ENCODE measurements at places on chromosomes 11 and 22. TPM values are rescaled to one million over a fixed set of nuclear protein-coding genes. Genes with fewer than 3 reads are reported as not detected.

DNA sequence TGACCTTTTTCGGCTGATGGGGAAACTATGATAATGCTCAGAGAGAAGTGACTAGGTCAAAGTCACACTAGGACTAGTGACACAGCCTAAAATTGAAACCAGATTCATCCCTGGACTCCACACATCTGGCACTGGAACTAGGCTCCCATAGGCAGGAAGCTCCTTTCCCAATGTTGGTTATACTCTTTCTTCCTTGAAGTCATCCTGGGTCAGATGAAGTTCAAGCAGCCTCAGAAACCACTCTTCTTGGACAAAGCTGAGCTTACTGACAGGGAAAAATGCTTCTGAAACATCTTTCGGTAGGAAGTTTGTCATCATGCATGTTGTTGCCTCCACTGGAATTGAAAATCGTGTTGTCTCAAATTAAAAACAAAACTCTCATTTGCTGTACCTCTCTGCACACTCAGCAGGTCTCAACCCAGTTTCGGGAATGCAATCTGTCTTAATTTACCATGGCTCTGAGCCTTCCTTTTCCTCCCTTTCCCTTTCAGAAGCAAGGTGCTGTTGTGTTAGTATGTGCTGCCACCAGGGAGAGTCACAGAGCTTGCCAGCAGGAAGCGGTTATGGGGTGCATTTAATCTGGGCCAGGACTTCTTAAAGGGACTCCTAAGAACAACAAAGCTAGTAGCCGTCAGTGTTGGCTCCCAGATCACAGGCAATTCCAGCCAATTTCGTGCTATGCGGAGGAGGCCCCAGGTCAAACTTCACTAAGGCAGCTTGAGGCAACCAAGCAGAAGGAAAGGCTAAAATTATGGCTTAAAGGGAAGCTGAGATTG is 384.8 kb downstream of the TENM4 start:
- no peak for DNase-seq

DEFB108B gene
- not detected for total RNA-seq

GRCh38 chr11:12798609-12799011 is 124.4 kb downstream of the TEAD1 start:
- no peak for DNase-seq

DNA sequence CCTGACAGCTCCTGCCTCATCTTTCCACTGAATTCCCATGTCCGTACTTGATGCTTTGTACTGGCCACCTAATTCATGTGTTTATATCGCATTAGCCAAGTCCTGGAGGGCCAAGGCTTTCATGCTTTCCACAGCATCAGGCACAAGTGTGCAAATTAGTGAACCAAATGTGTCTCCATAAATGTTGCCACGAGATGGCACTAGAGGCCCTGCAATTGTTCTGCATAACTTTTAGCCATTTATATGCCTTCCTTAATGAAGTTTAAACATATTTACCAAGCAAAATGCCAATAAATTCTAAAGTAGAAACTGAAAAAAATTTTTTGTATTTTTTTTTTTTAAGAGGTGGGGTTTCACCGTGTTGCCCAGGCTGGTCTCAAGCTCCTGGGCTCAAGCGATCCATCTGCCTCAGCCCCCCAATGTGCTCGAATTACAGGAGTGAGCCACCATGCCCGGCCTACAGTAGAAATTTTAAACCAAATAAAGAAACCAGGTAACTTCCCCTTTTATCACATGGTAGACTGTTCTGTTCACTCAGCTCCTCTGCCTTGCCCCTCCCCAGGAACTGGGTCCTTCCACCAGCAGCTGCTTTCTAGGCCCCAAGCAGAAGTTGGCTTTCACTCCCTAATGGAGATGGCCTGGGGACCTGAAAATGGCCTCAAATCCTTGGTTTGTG is 20.8 kb upstream of the IL18BP start:
- peak; percentile 38 for DNase-seq

GRIA4 gene
- not detected for total RNA-seq

DNA sequence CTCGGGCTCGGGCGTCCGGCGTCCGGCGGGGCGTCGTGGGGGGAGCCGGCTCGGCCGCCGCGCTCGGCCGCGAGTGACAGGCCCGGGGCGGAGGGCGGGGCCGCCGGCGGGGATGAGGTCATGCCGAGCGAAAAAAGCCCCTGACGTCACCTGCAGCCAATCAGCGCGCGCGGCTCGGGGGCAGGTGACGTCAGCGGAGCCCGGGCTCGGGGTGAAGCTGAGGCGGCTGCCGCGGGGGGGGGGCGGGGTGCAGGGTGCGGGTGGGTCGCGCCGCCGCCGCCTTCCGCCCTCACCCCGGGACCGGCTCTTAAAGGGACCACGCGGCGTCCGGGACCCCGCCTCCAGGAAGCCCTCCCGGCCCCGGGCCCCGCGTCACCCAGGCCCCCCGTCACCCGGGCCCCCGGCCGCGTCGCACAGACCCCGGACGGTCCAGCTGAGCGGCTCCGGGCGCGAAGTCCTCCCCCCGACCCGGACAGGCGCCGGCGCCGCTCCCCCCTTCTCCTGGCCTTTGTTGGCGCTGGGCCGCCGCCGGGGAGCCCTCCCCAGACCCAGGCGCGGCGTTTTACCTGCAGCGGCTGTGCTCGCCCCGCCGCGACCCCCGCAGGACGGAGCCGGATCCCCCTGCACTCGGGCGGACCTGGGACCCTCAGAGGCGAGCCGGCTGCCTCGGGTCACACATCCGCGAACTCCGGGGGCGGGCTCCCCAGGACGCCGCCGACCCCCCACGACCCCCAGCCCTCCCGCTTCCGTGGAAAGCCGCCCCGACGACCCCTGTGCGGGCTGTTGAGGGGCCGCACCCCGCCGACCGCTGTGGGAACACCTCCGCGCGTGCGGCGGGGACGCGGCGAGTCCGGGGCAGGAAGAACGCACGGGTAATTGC is at the start of gene DUSP8:
DUSP8 (minus strand) TSS at position 75 of the 880 bp plus-strand sequence. CDS start 6,445 bp downstream, outside the sequence.
- DNase-seq, result peak; percentile 69

FCHSD2 gene
- total RNA-seq, result 3.9 TPM

DNA sequence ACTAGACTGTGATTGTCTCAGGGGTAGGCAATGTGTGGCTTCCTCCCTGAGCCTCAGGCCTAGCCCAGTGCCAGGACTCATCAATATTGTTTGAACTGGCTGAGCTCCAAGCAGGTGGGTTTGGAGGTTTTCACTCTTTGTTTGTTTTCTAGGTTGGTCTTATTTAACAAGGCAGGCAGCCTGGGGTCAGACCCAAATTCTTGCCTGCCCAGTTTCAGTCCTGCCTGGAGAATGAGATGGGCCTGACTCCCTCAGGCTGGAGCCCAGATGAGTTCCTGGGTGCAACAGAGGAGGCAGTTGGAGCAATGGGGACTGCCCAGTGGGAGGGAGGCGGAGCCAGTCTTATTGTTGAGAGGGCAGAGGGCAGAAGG is 28.3 kb upstream of the TP53I11 start:
- no peak for DNase-seq

All from NCI-H460 (cell line).